ENCODE measurements at places on chromosomes 1 and 21. TPM values are rescaled to one million over a fixed set of nuclear protein-coding genes. Genes with fewer than 3 reads are reported as not detected.

DNA sequence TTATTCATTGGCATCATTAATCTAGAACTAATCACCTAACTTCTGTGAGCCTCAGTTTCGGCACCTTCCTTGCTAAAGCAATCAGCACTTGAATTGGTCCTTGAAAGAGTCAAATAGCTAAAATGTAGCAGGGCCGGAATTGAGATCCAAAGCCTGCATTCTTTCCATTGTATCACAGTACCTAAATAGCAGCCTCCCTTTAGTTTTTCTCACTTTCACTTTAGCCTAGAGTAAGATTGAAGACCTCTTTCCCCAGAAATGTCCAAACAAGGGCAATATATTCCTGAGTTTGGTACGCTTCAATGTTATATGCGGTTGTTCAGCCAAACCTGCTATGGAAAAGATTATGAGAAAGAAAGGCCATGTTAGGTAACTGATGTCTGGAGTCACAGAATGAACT, 121.9 kb upstream of the BMP8A start:
- DNase-seq: no peak

DNA sequence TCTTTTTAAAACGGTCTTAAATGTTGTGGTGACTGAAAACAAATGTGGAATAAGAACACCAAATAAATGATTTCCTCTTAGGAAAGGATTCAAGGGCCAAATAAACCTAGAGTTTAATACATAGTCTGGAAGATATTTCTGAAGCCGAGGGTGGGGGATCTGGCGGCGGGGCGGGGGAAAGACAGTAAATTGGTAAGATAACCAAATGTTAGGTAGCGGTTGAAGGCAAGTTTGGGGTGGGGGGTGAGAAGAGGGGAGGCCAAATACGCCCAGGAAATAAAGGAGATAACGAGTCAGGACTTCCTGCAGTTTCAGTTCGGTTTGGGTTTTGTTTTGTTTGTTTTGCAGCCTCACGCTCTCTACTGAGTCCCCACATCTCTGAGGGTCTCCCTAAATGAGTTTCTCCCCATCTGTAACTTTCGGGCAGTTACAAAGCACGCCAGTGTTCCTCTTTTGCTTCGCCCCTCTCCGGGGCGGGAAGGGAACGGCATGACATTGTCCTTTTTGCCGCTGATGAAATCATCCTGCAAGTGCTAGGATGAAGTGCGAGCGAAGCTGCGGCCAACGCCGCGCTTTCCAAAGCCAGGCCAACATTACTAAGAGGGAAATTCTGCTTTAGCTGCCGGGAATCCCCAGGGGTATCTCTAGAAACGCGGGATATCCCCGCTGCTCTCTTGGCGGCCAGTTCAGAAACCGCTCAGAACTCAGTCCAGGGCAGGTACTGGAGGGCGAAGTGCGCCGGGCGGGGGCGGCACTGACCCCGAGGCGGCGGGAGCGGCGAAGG, 844 bp downstream of the NIBAN1 start:
- no peak for DNase-seq

Gene SLAMF1
- polyA plus RNA-seq: not detected

Gene TNN
- polyA plus RNA-seq: 2.4 TPM

DNA sequence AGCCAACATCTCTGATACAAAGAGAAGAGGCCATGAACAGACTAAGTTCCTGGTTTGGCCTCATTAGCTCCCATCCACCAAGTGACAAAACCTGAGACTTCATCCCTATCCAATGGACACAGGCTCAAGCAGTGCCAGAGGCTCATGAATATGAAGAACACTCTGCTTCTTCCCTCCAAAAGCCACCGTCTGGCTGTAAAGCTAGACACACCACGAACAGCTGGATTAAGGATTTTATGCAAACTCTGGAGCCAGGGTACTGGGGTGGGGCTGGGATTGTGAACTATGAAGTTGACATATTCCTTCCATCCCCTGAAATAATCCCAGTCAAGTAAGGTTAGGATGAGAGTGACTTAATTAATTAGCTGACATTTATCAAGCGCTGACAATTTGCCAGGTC, 139.4 kb downstream of the CSMD2 start:
- DNase-seq: no peak

GRCh38 chr1:203368624-203369451, 17.9 kb upstream of the FMOD start:
- no peak for DNase-seq

Gene RGS5
- polyA plus RNA-seq: 7.3 TPM

- no peak for DNase-seq
Measured at GRCh38 chr1:66925944-66926343, 1.2 kb downstream of the MIER1 start.

DNA sequence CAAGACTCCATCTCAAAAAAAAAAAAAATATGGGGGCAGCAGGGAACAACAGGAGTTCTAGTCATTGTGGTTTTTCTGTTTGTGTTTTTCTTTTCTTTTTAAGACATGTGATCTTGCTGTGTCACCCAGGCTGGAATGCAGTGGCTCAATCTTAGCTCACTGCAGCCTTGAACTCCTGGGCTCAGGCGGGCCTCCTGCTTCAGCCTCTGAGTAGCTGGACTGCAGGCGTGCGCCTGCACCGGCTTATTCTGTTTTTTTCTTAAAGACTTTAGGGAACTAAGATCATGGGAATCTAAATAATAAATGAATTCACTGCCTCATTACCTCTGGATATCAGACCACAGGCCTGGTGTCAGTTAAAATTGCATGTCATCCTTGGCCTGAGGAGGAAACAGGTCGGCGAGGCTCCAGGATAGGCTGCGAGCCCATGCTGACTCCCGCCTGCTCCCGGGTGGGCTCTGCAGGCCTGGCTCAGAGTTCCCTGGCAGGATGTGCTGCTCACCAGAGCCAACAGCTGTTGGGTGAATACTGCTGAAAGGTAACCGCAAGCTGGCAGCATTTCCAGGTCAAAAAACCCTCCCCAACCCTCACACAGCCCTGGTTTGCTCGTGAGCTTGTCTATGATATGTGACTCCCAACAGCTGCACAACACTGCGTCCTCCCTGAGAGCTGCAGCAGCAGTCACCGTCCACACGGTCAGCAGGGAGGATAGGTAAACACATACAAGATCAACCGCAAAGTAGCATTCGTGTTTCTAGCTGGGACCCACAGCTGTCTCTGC, 58.1 kb downstream of the SCCPDH start:
- peak; percentile 48 for DNase-seq

GRCh38 chr1:233245191-233245765, 50.2 kb downstream of the PCNX2 start:
- no peak for DNase-seq

DNA sequence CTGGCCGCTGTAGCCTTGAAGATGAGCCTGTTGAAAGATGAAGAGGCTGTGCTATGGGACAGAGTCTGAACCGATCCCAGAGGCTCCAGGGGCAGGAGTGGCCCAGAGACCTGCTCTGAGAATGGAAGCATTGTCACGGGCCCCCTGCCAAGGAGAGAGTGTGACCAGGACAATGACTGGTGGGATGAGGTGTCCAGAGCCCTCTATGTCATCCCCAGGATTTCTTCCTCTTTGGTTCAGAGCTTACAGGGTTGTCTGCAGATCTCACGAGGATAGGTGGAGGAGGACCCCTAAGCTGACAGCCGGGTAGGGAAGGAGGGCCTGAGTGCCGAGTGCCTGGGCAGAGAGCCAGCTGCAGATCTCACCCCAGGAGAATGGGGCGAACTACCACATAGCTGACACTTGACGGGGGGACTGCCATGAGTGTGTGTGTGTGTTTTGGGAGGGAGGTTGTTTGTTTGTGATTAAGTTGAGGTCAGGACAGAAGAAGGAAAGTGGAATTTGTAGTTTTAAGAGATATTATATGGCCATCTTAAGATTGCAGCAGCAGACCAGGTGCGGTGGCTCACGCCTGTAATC, 25.4 kb downstream of the PIK3CD start:
- no peak for DNase-seq

Gene UQCRHL
- polyA plus RNA-seq: 3.1 TPM

GRCh38 chr1:40155910-40156309, 5.3 kb upstream of the RLF start:
- DNase-seq: no peak

DNA sequence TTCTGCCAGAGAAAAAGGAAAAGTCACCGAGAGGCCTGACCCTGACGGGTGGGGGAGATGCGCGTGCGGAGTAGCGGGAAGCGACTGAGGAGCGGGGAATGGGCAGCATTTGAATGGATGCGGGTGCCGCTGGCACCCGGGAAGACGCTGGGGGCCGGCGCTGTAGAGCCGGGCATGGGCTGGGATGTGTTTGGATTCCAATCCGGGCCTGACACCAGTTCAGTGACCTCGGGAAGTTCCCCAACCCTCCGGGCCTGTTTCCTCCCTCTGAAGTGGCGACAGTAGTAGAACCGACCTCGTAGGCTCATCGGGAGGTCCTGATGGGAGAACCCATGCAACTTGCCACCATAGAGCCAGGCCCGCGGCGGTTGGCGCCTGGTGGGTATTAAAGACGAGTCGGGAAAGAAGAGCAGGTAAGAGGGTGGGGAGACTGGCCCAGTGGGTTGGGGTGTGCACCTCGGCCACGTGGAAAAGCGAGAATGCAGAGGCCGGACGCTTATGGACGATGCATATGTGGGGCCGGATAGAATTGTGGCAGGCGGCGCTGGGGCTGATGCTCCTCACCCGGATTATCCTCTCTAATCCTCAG, 642 bp upstream of the SLC16A1 start:
- no peak for DNase-seq

DNA sequence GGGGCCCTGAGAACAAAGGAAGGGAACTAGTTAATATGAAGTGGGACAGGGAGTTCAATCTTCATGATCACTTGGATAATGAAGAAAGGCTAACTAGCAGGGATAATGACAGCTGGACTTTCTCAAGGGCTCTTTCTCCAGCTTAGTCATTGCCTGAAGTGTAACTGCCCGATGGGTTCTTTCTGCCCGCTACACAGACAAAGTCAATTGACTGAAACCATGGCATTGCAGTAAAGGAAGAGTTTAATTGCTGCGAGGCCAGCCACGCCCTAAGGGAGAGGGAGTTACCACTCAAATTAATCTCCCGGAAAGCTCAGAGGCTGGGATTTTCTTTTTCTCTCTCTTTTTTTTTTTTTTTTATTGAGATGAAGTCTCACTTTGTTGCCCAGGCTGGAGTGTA, 16.6 kb upstream of the SLC2A5 start:
- peak; percentile 59 for DNase-seq

- no peak for DNase-seq
Measured at GRCh38 chr21:45560106-45561021, 18.1 kb upstream of the SLC19A1 start.

Gene AZIN2
- polyA plus RNA-seq: 5.9 TPM

Gene ATAD3A
- 21.5 TPM for polyA plus RNA-seq

Gene OLFML3
- 131 TPM for polyA plus RNA-seq

Gene KPRP
- not detected for polyA plus RNA-seq

- DNase-seq: no peak
Measured at GRCh38 chr21:18772404-18772803, 368.8 kb upstream of the TMPRSS15 start.

All from left kidney (tissue), 8 donors.